Fibroblast of skin of left biceps (primary cell): ENCODE measurements at places on chromosomes 3 and 15.

DNA sequence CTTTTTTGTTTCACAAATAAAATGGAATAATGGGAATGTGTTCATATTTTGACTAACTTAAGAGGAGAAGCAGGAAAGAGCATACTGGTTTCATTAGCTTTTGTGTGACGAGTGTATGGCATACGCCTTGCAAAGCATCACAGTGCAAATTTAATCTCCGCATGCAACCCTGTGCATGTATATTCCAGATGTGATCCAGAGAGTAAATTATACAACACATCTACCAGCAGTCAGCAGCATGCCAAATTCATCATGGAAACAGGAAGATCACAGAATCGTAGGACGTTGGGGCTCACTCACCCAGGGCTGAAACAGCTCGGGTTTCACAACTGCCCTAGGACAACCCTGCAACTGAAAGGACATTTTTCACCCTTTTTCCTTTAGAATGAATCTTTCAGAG lies 53.4 kb downstream of the ADAMTS9 start:
- no peak for DNase-seq

- no peak for DNase-seq
Observed at GRCh38 chr15:59953392-59953883, 50.7 kb upstream of the FOXB1 start.

GRCh38 chr3:37591116-37591781 lies 270.4 kb upstream of the CTDSPL start:
- no peak for DNase-seq

DNA sequence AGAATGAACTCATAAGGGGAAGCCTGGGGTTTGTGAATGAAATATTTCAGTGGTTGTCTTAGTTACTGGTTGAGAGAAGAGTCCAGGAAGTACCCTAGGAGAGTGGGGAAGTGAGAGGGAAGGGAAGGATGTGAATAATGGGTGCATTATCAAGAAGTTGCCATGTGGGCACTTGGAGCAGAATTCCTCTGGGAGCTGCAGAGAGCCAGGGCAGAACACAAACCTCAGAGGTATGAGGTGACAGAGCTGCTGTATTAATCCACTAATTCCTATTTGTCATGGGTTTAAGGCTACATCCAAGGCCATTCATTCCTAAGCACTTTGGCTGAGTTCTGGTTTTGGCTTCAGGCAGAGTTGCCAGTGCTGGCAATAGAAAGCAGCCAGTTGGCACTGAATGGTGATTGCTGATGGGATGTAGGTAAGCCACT lies 29.0 kb downstream of the NDUFB4 start:
- DNase-seq = no peak

- DNase-seq = no peak
Observed at GRCh38 chr3:179658606-179659005, 5.8 kb downstream of the USP13 start.

GRCh38 chr15:51649659-51650521 lies 27.3 kb upstream of the DMXL2 start:
- peak; percentile 37 for DNase-seq

DNA sequence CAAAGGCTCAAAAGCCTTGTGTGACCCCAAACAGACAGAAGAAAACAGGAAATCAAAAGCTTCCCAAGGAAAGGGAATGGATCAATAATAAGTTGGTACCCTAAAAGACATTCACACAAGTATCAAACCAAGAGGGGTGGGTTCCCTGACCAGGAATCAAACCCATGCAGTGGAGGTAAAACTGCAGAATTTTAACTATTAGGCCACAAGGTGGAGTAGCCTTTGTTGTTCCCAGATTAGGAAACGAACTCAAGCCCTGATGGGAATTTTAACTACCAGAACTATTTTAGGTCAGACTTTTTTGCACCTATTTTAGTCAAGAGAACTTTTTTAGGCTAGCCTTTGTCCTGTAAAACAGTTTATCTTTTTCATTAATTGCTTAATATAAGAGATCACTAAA lies 31.4 kb downstream of the SETMAR start:
- no peak for DNase-seq

GRCh38 chr15:59173194-59173593 lies 33.4 kb upstream of the LDHAL6B start:
- DNase-seq = no peak

- DNase-seq = no peak
Observed at GRCh38 chr15:66138892-66139590, 114.5 kb downstream of the MEGF11 start.

DNA sequence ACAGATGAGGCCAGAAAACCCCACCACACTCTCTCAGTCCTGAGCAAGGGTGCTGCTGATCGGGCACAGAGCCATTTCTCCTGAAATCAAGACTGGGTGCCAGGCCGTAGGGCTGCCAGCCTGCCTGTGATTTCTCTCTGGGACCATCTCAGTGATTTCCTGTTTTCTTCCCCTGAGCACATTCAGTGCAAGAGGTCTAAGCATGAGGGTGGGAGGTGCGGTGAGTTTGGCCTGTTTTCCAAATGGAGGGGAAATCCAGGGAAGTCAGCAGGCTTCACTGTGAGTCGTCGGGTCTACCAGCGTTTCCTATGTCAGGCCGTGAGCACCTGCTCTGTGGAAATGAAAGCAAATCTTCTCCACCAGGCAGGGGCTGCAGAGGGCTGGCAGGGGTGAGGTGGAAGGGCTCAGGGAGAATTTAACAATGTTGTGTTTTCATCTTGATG lies 82.3 kb downstream of the ST6GAL1 start:
- DNase-seq = no peak

- DNase-seq = no peak
Observed at GRCh38 chr3:150094150-150094933, 123.6 kb upstream of the PFN2 start.

DNA sequence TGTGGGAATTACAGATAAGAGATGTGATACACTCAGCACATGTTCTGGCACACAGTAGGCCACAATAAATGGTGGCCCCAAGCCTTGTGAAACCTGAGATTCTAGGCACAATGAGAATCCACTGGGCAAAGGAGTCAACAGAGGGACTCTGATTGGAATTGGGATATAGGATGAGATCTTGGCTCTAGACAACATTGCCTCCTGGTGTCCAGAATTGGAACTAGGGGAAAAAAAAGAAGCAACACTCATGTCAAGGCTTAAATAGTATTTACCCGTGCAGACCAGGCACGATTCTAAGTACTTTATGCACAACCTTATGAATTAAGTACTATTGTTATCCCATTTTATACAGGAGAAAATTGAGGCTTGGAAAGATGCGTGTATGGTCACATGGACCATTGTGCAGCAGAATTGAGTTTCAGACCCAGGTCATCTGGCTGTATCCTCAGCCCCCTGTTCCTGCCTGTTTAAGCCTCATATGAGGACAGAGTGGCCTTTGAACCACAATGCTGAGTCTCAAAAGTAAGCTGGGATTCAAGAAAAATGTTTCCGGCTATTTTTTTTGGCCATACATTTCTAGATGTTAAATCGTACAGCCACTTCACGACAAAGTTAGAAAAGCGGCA lies 124.8 kb downstream of the SV2B start:
- DNase-seq = no peak
